ENCODE measurements at places on chromosomes 4 and X.
A peak's percentile ranks its signal among the peaks of the same experiment; 100 is the strongest.

DNA sequence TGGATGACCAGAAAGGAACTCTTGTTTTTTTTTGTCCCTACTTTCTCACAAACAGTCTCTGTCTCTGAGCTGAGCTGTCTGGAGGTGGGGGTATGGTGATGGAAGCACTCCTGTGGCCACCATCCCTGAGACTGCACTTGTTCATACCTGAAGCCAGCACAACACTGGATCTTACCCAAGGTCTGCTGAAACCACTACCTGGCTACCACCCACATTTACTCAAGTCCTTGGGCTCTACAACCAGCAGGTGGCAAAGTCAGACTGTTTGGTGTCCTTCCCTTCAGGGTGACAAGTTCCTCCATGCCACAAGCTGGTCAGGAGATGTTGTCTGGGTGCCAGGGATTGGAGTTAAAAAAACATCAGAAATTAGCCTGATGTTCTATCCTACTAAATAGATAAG, 89.7 kb downstream of the NEXMIF start:
- no peak for DNase-seq

GRCh38 chr4:4406455-4407298, 19.8 kb downstream of the NSG1 start:
- DNase-seq = no peak

- DNase-seq = no peak
Measured at GRCh38 chrX:134146493-134146892, 90.5 kb upstream of the CCDC160 start.

GRCh38 chrX:39388730-39389129, 587.5 kb downstream of the MID1IP1 start:
- DNase-seq = no peak

- DNase-seq = peak; percentile 48
Measured at GRCh38 chr4:183840311-183840710, 64.8 kb upstream of the STOX2 start.

DNA sequence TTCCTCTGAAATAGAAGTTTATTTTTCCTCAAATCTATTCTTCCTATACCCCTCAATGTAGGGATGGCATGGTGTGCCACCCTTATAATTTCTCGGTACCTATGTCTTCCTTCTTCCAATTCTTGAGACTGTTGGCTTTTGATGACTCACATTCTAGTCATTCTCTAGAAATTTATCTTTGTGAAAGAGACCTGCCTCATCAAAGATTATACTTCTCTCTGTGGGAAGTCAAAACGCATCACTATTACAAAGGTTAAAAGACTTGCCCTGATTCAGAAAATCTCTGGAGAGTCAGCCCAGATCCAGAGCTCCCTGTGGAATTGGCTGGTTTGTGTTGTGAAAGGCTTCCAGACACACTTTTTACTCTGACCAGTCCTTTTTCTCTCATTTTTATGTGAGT, 65.9 kb upstream of the FSTL5 start:
- DNase-seq = no peak

DNA sequence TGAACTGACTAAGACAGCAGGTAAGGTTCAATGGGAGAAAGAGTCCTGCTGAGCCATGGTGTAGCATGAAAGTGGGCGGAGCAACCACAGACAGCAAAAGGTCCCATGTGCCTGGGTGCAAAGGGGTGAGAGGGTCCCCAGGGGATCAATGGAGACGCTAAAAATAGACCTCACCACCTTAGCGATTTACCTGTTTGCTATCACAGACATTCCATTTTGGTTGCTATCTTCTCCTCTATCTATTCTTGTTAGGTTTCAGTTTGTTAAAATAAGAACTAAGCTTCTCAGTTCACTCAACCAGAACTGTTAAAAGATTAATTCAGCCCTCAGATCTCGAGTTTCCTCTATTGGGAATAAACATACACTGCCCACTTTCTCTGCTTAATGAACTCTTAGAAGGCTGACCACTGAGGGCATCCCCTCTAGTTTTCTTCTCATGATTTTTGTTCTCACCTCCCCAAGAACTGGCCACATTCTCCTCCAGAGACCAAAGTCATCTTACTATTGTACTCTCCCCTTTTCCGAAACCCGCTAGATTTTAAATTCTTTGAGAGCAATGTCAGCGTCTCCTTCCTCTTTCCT, 136.7 kb downstream of the PARM1 start:
- DNase-seq = no peak

DNA sequence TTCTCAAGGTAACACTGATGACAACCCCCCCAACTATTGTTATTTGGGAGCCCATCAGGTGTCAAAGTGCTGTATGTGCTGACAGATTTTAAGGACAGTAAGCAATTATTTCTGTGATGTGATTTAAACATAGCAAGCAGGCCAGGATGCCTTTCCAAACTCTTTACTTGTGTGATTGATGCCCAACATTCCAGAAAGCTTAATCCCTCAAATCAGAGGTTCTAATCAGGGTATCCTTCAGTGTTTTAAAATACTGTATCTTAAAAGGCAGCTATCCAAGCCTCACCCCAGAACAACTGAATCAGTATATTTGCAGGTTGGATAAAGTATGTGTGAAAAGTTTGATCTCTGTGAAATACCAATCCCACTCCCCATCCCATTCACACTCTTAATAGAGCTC, 119.7 kb downstream of the GASK1B start:
- DNase-seq = no peak

DNA sequence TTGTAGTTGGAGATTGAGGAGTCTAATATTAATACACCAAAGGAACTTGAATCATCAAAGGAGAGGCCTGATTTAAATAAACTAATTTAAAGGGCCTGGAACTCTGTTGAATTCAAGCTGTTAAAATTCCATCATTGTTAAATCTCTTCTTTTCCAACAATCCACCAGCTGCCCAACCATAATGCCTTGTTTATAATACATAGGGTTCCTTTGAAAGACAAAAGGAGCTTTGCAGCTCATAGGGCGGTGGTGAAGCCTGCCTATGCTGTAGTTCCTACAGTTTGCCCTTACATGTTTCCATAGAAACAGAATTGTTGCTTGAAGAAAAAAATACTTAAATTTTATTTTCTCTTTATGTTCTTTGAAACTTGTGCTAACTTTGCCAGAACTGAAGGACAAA, 102.8 kb downstream of the GLUD2 start:
- DNase-seq = no peak

- no peak for DNase-seq
Measured at GRCh38 chr4:41070516-41071281, 143.6 kb downstream of the APBB2 start.

GRCh38 chr4:26208237-26208994, 112.4 kb upstream of the RBPJ start:
- no peak for DNase-seq
